ENCODE measurements at places on chromosomes 4 and X.

DNA sequence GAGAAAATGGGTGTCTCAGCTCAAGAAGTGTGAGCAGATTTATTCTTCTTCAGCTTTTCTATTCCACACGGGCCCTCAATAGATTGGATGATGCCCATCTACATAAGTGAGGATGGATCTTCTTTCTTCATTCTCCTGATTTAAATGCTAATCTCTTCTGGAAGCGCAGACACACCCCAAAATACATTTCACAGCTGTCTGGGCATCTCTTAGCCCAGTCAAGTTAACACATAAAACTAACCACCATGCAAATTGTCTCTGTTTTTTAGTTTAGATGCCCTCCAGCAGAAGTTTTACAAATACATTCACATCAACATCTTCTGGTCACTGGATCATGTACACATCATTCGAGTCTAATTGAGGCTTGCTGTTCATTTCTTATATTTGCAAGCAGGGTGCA lies 249.0 kb upstream of the VCX3A start:
- DNase-seq = no peak

GRCh38 chr4:45992728-45993127 lies 131.1 kb downstream of the GABRG1 start:
- no peak for DNase-seq

- no peak for DNase-seq
Measured at GRCh38 chrX:150421816-150422215, 58.7 kb downstream of the MAMLD1 start.

DNA sequence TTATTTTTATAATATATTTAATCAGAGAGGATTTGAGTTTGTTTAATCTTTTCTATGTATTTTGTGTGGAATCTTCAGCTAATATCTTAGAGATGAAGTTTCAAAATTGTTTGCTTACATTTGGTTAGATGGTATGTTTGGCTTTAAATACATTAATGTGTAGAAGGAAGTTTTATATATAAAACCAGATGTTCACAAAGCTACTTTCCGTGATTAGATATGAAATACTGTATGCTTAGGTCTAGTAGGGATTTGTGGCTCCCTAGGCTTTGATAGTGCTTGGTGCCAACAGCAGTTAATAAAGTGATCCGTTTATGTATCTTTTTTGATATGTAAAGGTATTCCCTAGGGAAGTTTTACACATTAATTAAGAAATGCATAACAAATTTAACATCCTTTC lies 223.0 kb downstream of the ARHGAP10 start:
- no peak for DNase-seq

DNA sequence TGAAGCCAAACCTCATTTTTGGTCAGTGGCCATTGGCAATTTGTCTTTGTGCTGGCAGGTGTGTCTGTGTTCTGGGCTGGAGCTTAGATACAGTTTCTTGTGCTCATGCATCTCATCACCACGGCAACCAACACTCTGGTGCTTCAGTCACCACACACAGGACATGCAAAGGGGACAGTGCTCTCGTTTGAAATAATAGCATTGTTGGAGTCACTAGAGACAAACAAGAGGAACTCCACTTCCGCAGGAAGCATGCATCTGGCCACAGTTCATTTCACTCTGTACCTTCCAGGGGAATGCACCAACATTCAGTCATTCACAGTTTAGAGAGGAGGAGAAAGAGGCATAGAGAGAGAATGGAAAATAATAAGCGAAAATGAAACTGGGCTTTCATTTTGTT lies 267.4 kb downstream of the ANK2 start:
- no peak for DNase-seq
